ENCODE measurements at places on chromosomes 3 and 15. TPM values are rescaled to one million over a fixed set of nuclear protein-coding genes. Genes with fewer than 3 reads are reported as not detected.

Gene TWF2
- total RNA-seq, result 39.1 TPM

Gene SNTN
- total RNA-seq, result not detected

Gene ZNF80
- total RNA-seq, result not detected

Gene PYGO1
- 1.0 TPM for total RNA-seq

Gene MSL2
- 22.6 TPM for total RNA-seq

Gene GOLGA6L10
- total RNA-seq, result 3.1 TPM

Gene GPR176
- total RNA-seq, result 4.9 TPM

Gene GADL1
- not detected for total RNA-seq

Gene KIF7
- 3.1 TPM for total RNA-seq

Data from mucosa of descending colon (tissue), 3 donors.